ENCODE measurements at places on chromosomes 11 and 22.

GRCh38 chr11:128465946-128466705 lies 121.2 kb downstream of the ETS1 start:
- DNase-seq, result no peak

DNA sequence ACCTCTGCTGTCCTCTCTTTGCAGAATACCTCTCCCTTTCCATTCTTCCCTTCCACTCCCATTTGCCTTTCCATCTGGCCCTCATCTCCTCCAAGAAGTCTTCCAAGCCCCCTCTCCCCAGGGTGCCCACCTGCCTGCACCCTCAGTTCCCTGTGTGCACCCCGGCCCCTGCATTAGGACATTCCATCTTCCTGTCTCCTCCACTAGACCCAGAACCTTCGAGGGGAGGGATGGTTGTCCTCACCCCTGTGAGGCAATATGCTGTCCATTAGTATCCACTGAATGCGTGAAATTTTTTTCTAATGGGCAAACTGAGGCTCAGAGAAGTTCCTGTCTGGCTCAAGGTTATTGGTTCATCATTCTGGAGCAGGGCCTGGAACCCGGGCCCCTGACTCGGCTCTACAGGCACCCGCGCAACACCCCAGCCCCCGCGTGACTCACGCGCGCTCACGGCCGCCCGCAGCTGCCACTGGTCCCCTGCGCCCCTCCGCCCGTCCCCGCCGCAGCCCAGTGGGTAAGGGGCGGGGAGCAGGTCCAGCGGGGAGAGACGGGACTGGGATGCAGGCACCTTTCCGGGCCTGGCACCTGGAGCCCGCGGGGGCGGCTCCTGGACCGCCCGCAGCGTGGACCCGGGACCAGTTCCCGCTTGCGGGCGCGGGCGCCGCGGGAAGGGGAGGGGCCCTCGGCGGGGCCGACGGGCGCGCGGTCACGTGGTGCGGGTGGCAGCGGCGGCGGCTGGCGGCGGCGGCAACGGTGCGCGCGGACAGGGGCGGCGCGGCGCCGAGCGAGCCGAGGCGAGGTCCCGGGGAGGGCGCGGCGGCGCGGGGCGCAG lies 7.0 kb downstream of the SEPTIN3 start:
- DNase-seq, result no peak

DNA sequence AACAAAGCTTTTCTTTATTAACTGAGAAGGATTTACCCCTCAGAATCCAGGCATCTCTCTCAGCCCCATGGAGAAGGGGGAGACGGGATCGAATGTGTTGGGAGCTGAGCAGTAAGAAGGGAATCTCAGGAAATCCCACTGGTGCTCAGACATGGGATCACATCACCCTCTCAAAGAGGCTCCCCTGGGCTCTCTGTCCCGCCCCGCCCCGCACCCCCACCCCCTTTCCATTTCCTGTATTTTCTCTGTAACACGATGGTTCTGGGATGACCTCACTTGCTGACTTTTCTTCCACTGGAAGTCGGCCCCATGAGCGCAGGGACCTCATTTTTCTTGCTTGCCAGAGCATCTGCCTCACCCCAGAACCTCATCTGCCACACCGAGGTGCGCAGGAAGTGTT lies 100.0 kb downstream of the RPS6KA4 start:
- peak; percentile 16 for DNase-seq

DNA sequence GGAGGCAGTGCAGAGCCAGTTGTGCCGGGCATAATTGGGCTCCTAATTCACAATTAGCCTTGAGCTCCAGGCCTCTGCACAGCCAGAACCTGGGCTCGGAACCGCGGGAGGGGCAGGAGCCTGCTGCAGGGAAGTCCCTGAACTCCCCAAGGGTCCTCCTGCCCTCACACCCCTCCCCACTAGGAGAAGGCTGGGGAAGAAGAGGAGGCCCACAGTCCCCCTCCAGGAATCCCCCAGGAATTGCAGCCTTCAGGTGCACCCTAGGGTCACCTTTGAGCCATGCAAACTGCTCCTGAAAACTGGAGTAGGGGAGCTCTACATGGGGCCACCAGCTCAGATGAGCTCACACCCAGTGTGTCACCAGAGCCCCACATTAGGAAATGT lies 93.8 kb upstream of the LMO1 start:
- DNase-seq, result no peak

- DNase-seq, result no peak
Observed at GRCh38 chr11:75024764-75025211, 36.1 kb downstream of the NEU3 start.

DNA sequence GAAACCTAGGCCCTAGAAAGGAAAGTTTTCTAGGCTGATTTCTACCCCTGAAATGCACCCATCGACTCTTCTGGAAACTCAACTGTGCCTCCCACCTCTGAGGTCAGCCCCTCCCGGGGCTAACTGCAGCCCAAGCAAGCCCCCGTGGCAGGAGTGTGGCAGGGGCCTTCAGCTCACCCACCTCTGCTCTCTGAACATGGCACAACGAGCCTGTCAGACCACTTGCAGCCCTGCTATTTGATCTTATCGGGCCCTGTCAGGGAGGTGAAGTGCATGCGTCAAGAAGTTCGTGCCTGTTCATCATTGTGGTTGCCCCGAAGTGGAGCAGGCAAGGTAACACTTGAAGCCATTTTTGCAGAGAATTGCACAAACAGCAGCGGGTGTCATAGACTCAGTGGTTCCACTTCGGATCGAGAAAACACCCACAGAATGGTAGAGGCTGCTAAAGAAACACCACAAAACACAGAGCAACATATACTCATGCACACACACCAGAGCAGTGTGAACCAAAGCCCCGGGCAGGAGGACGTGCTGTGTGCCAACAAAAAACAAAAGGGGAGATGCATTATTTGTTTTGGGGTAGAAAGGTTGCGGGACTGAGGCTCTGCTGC lies 262.7 kb downstream of the ETS1 start:
- no peak for DNase-seq

DNA sequence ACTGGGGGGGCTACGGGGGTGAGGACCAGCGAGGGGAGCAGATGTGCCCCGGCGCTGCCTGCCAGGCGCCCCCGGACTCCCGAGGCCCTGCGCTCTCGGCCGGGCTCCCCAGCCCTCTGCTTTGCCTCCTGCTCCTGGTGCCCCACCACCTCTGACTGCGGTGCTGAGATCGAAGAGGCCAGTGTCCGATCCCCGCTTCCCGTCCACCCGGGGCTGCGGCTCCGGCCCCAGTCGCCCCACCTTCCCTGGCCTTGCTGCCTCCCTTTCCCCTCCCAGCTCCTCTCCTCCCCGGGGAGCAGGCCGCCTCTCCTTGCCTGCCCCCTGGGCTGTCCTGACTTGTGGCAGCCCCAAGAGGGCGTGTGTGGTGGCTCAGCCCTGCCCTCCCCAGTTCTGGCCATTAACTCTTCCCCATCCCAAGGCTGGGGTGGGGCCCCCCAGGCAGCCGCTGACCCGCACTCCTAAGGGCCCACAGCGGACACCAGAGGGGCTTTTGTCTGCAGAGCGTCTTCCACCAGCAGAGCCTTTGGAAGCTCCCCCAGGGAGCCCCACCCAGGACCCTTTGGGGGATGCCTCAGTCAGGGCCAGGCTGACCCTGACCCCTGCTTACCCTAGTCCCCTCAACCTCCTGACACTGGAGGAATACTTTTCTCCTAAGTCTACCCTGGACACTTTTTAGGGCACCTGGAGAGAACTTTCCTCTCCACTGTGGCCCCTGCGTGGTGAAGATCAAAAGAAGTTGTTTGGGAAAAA lies 16.6 kb downstream of the RTN4RL2 start:
- no peak for DNase-seq

GRCh38 chr11:120108154-120108784 lies 29.6 kb downstream of the TRIM29 start:
- peak; percentile 68 for DNase-seq

DNA sequence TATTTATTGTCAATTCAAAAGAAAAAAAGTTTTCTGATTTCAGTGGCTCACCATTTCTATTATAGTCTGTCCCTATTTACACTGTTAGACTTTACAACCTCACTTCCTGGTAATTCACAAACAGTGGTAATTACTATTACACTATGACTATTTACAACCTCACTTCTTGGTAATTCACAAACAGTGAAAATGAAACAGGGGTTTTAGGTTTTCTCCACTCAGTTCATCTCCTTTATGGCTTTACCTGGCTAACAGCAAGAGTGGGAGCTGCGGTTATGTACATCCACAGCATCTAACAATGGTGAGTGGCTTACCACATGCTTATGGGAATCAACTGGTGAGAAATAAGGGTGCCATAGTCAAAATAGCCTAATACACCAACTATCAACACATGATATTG lies 166.4 kb downstream of the CASP12 start:
- no peak for DNase-seq

DNA sequence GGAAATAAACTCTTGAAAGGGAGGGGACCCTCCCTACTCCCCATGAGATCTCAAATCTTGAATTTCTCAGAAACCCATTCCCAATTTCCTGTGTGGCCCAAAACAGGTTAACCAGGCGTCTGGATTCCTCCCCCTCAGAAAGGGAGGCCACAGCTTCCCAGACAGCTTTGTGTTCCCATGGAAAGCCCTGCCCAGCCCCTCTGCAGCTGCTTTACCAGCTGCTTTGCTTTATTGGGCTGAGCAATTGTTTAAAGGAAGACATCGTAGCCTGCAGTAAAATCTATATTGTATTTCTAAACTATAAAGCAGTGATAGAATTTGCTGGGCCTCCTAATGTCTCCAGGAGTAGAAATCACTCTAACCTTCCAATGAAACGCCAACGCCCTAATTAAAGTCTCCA lies 97.4 kb downstream of the CHST1 start:
- peak; percentile 23 for DNase-seq

DNA sequence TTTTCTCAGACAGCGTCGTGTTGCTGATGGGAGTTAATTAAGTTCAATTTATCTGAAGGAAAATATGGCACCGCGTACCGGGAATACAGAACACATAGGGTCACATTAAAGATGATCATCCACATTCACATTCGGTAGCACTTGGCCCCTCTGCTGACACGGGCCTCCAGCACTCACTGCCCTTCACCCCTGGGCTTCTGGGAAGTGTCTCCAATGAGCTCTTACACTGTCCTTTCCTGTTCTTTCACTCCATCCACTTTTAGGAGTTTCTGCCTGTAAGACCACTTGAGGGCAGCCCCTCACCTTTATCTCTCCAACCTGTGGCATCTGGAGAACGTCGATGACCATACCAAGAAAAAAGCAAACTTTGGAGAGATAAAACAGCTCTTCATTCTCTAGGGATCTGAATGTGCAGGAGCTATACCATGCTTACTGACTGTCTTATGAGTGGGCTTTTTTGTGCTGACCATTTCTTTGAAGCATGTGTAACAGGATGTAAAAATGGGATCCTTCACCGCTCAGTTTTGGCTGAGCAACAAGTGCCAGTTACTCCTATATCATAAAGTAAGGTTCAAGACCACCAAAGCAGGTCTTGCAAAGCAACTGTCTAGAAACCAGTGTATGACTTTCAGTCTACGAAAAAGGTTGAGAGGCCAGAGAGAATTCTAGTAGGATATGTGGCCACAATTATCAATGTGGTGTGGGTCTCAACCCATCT lies 1.1 kb upstream of the SERGEF start:
- no peak for DNase-seq

DNA sequence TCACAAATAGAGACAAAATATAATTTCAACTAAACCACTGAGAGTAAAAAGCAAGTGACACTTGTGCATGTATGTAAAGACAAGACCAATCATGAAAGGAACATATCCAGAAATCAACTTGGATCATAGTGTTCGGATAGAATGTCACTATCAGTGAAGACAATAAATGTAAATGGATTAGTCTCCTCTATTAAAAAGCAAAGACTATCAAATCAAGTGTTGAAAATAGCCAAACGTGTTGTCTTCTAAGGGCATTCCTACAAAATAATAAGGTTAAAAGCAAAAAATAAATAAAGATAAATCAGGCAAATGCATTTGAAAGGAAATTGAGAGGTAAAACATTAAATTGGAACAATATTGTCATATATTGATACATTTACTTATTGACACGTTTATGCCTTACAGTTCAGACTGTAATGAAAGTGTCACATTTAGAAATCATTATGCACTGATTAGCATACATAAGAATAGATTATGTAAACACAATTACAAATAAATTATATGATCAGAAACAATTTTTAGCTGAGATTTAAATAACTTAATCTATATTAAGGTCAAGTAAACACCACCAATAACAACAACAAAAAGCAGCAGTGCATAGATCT lies 1100.1 kb downstream of the BRD1 start:
- DNase-seq, result no peak

GRCh38 chr11:130206141-130206540 lies 46.6 kb downstream of the ST14 start:
- no peak for DNase-seq

DNA sequence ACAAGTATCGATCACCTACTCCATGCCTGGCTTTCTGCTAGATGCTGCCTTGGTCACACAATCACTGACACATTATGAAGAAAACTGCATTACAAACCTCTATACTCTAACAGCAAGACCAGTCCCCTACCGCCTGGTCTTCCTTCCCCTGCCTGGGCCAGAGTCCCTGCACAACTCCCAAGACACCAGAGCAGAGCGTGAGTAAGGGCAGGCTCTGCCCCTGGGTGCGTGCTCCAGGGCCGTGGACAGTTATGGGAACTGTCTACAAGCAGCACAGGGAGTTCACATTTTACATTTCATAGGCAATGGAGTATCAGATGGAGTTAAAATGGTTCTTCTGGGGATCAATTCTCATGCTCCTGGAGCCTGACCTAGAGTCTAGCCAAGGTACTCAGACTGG lies 6.5 kb downstream of the FZD4 start:
- DNase-seq, result no peak

- DNase-seq, result no peak
Observed at GRCh38 chr22:22093743-22094142, 111.2 kb upstream of the TOP3B start.

DNA sequence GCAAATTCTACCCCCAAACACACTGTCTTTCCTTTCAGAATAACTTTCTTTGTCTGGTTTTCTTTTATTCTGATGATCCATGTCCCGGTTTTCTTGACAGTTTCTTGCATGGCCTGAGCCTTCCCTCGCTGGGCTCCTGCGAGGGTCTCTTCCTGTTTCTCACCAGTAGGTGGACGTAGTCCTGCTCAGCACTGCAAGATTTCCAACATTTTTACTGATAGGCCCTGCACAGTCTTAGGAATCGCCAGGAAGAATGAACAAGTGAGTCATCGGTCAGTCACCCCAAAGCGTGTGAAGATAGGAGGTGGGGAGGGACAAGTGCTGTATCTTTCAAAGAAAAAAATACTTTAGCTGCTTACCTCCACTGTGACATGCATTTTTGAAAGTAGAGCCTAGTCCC lies 16.9 kb upstream of the KIRREL3 start:
- DNase-seq, result no peak

DNA sequence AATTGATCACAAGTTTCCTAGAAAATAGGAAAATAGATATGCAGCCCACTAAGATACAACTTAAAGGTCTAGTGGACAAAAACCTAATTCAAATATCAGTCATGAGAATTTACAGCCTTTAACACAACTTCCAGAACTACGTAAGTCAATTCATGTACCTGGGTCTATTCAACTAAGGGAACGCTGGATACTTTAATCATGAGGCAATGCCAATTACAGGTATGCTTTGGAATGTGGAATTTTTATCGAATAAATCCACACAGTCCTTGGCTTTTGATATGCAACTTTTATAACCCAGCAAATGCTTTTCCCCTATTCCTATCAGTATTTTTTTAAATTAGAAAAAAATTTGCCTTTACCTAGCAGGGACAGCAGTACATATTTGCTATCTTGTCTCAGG lies 289.5 kb upstream of the FAT3 start:
- no peak for DNase-seq

All from muscle of arm (tissue), 14 donors.